A549 treated with AZD2906 at 1 μM for 4 hours (cell line): ENCODE measurements at places on chromosomes 1 and 21. TPM values are rescaled to one million over a fixed set of nuclear protein-coding genes. Genes with fewer than 3 reads are reported as not detected.

Gene CD101
- total RNA-seq: 0.22 to 0.44 TPM (median 0.32 TPM) in 5 replicates

Gene IRF6
- total RNA-seq: 0.13 to 0.30 TPM (median 0.15 TPM) in 5 replicates

Gene FCRL2
- not detected in 5 replicates for total RNA-seq

Gene PLA2G2D
- 0.02 TPM in 1 of 5 replicates, not detected in the others for total RNA-seq

Gene TACSTD2
- total RNA-seq: not detected in 5 replicates

Gene DIO1
- total RNA-seq: not detected in 5 replicates

Gene NLRP3
- 0.02 TPM in 1 of 5 replicates, not detected in the others for total RNA-seq

Gene TSPEAR
- not detected in 5 replicates for total RNA-seq

Gene NTMT2
- not detected in 5 replicates for total RNA-seq

Gene PSRC1
- total RNA-seq: 16.9 to 22.3 TPM (median 22.2 TPM) in 5 replicates

Gene POU3F1
- 0.03 to 0.06 TPM in 2 of 5 replicates, not detected in the others for total RNA-seq

Gene SLC26A9
- total RNA-seq: 0.08 to 0.16 TPM (median 0.14 TPM) in 5 replicates

Gene FMO5
- 0.59 to 1.1 TPM (median 0.61 TPM) in 5 replicates for total RNA-seq

Gene A3GALT2
- total RNA-seq: not detected in 5 replicates

Gene DUSP10
- 1.7 to 2.3 TPM (median 2.0 TPM) in 5 replicates for total RNA-seq

Gene EPHB2
- 29.5 to 35.6 TPM (median 34.4 TPM) in 5 replicates for total RNA-seq

Gene RIPPLY3
- total RNA-seq: 0.33 to 0.67 TPM (median 0.54 TPM) in 5 replicates

Gene HSD3B1
- 0.03 TPM in 1 of 5 replicates, not detected in the others for total RNA-seq

Gene FAM229A
- 1.8 to 3.6 TPM (median 3.3 TPM) in 5 replicates for total RNA-seq

Gene IL10
- total RNA-seq: not detected in 5 replicates

Gene KCNA3
- not detected in 5 replicates for total RNA-seq

Gene AVPR1B
- not detected in 5 replicates for total RNA-seq
